ENCODE measurements at places on chromosomes 6 and 20.

DNA sequence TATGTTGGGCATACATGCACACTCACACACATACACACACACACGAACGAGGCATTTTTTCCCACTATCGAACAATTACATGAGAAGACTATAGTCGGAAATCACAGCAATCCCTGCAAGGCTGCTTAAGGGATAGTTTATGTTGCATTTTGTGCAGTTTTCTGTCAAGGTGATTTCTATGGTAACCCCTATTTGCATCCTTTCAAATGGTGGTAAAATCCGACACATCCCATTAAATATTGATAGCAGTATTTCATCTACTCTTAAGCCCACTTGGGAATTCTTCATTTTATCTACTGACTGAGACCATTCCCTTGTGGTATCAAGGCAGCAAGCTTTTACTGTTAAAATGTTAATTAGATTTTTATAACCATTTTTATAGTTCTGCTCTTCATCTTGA, 457.8 kb downstream of the HACE1 start:
- no peak for DNase-seq

DNA sequence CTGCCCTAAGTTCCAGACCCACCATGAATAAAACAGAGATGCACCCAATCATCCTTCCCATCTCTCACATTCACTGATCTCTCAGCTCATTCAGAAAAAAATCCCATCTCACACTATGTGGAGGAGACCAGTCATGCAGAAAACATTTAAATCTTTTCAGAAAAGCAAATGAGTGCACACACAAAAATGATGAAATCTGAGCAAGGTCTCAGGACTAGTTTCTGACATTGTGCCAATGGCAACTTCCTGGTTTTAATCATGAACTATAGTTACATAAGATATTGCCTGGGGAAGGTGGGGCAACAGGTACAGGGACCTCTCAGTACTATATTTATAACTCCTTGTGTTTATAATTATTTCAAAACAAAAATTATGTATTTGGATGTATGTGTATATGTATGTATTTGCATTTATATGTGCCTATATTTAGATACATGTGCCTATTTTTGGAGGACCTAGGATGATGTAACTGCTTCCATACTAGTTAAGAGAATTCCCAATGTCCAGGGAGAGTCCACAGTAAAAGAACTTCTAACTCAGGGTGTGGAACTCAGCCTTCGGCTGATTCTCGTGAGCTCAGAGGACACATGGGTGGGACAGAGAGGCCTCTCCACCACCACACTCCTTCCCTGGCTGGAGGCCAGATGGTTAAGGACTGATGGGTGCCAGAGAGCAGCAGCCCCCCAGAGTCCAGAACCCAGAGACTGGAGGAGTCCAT, 71.7 kb upstream of the MAP3K4 start:
- no peak for DNase-seq

DNA sequence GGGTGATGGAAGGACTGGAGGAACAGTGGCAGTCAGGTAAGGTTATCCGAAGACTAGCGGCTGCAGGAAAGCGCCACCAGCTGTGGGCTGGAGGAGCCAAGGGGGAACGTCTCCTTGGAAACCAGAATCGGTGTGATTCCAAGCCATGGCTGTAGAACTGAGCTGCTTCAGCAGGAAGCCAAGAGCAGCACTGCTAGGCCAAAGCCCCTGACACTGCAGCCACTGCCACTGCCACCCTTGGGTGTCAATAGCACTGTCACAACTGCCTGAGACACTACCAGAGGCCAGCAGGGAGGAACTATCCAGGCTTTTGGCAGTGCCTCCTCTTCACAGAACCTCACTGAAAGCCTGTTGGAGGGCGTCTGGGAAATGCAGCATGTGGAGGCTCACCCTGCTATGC, 289.6 kb upstream of the SUPT3H start:
- no peak for DNase-seq

DNA sequence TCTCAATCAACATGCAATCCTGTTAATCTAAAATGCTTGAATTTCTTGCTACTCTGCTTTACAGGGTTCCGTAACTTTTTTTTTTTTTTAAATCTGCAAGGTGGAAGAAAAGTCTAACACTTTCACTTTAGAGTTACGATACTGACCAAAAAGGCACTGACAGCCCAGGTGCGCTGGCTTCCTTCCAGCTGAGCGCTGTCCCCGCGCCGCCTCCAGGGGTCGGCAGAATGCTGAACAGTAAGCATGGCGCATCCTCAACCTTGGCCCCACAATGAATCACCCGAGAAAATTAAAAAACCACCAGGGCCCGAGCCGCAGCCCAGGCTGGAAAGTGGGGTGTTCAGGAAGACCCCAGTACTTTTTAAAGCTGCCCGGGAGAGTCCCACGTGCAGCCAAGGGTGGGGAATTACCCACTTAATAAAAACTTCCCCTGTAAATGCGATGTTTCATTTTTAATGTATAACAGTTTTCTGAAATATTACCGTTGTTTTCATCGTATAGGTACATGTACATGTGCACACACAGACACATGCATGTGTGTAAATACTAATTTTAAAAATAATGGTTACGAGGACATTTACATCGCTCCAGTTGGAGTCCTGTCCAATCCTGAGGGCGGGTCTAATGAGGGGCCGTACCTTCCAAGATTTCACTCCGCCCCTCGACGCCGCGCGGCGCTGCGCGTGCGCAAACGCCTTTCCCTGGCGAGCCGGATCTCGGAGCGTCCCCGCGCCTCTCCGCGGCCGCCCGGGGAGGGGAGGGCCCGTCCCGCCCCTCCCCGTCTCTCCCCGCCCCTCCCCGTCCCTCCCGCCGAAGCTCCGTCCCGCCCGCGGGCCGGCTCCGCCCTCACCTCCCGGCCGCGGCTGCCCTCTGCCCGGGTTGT, at the start of gene GINM1:
TSS of gene GINM1 (plus strand) at position 849 of the 883 bp plus-strand sequence. CDS start 40 bp downstream, outside the sequence.
- peak; percentile 95 for DNase-seq

GRCh38 chr20:36676701-36677421, 30.9 kb upstream of the SLA2 start:
- DNase-seq, result no peak

GRCh38 chr6:112298816-112299281, 44.5 kb upstream of the LAMA4 start:
- DNase-seq, result no peak

GRCh38 chr6:75084872-75085381, 120.9 kb downstream of the COL12A1 start:
- no peak for DNase-seq

GRCh38 chr6:154715446-154715845, 17.8 kb upstream of the SCAF8 start:
- DNase-seq, result no peak

- no peak for DNase-seq
Observed at GRCh38 chr6:107246972-107247615, 131.8 kb upstream of the BEND3 start.

DNA sequence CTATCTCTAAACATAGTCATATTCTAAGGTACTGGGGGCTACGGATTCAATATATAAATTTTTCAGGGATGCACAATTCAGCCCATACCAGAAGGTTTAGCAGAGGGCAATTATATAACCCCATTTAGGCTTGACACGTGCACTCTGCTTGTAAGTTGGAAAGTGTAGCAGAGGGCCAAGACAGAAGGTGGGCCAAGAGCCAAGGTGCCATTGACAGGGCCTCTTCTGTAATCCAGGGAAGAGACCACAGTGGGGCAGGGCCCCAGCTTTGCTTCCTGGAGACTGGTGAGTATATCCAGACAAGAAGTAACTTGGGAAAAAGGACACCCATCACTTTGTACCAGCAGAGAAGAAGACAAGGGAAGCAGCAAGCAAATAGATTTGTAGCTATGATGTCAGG, 672.4 kb upstream of the MARCKS start:
- no peak for DNase-seq

GRCh38 chr6:41568585-41569384, 22.6 kb downstream of the FOXP4 start:
- no peak for DNase-seq

DNA sequence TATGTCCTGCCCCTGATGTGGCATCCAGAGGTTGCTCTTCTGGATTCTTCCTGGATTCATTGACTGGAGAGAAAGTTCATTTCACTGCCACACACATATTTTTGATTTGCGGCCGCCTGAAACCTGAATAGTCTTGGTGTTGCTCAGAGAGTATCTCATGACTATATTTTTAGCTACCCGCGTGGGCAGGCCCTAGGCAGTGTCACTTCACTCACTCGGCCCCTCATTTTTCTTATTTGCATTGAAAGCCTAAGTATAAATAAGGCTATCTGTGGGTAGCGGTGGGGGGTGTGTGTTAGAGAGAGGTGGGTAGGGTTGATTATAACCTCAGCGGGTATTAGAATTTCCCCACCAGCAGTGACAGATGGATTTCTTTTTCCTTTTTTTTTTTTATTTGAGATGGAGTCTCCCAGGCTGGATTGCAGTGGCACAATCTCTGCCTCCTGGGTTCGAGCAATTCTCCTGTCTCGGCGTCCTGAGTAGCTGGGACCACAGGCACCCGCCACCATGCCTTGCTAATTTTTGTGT, 113.5 kb downstream of the JARID2 start:
- DNase-seq, result no peak

DNA sequence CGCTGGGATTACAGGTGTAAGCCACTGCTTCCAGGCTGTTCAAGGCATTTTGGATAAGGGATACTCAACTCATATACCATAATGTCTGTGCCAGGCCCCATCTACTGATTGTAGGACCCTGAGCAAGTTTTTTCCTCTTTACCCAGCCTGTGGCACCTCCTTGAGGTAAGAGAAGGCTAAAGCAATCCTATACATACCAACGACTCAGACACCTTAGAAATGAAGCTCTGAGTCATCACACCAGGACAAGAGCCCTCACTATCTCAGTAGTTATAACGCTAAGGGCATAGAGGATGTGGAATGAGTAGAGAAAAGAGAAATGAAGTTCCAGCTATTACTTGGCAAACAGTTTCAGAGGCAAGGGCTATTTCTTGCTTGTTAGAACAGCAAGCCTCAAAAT, 16.9 kb downstream of the NDRG3 start:
- DNase-seq, result no peak

- no peak for DNase-seq
Observed at GRCh38 chr6:63814459-63814858, 178.9 kb downstream of the PHF3 start.

DNA sequence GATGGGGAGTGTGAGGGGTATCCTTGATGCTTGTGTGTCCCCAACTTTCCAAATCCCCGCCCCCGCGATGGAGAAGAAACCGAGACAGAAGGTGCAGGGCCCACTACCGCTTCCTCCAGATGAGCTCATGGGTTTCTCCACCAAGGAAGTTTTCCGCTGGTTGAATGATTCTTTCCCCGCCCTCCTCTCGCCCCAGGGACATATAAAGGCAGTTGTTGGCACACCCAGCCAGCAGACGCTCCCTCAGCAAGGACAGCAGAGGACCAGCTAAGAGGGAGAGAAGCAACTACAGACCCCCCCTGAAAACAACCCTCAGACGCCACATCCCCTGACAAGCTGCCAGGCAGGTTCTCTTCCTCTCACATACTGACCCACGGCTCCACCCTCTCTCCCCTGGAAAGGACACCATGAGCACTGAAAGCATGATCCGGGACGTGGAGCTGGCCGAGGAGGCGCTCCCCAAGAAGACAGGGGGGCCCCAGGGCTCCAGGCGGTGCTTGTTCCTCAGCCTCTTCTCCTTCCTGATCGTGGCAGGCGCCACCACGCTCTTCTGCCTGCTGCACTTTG, at the start of gene TNF:
TSS of gene TNF (plus strand) at position 231 of the 567 bp plus-strand sequence. CDS start at position 408, 177 bp downstream.
- peak; percentile 76 for DNase-seq

DNA sequence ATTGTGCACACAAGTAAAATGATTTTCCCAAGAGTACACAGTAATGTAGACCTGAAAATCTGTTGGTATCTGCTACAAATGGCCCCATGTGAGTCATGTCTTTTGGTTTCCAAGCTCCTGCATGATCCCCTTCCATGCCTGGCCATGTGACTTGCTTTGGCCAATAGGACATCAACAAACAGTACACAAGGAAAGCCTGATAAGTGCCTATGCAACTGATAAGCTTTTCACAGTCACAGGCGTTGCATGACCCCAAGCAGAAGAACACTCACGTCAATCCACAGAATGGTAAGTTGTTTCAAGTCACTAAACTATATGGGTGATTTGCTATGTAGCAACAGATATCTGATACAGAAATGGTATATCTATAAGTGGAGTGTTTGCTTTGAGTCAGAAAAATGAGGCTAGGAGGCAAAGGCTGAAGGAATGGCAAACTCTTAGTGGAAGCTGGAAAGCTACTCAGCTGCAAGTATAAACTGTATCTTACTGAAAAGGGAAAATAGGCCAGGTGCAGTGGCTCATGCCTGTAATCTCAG, 160.1 kb upstream of the BEND3 start:
- DNase-seq, result no peak

DNA sequence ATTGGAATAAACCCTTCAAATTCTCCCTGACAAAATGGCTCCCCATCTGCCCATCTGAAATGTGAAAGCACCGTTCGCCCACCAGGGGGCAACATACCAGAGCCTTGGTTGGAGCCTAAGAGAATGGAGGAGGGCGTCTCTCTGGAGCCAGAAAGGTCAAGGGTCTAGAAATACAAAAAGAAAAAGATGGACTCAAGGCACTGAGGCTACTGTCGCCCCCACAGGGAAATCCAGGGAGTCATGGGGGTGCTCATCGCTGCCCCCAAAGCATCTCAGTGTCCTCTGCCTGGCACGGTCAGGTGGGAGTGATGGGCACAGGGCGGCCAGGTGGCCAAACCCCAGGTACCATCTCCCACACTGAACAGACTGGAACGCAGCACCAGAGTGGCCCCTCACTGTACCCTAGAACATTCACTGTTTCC, 136.3 kb downstream of the ZMYND8 start:
- peak; percentile 11 for DNase-seq

GRCh38 chr6:10138917-10139316, 276.0 kb downstream of the TFAP2A start:
- DNase-seq, result no peak

DNA sequence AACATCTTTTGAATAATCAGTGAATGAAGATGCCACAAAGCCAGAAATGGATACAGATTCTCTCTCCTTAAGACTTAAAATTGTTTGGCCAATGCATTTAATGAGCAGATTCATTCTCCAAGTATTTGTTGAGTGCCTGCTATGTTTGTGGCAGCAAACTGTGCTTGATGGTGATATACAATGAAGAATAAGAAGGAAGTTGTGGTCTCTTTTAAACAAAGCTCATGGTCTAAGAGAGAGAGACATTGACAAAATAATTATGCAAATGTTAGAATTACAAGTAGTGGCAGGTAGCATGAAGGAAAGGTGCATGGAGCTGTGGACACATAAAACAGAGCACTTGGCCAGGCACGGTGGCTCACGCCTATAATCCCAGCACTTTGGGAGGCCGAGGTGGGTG, 28.3 kb downstream of the NFATC2 start:
- no peak for DNase-seq

GRCh38 chr6:159418997-159419396, 249.8 kb downstream of the FNDC1 start:
- no peak for DNase-seq

DNA sequence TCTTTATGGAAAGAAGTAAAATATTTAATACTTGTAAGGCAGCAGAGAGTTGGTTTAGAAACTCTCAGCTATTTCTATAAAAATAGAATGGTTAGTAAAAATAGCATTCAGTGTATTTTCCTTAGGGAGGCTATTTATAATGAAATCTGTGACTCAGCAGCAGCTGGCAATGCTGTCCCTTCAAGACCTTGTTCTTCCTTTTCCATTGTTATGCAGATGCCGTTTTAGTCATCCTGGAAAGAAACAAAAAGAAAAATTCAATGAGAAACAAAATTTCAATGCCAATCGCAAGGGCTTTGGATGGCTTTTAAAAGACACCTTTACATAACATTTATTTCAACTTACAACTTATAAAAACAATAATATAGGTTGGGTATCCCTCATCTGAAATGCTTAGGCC, 17.5 kb downstream of the MPC1 start:
- DNase-seq, result no peak

Data from central memory CD4-positive, alpha-beta T cell (primary cell).